ENCODE measurements at places on chromosomes 1 and 21.

GRCh38 chr1:198165927-198166647 is 9.3 kb downstream of the NEK7 start:
- no peak for DNase-seq

DNA sequence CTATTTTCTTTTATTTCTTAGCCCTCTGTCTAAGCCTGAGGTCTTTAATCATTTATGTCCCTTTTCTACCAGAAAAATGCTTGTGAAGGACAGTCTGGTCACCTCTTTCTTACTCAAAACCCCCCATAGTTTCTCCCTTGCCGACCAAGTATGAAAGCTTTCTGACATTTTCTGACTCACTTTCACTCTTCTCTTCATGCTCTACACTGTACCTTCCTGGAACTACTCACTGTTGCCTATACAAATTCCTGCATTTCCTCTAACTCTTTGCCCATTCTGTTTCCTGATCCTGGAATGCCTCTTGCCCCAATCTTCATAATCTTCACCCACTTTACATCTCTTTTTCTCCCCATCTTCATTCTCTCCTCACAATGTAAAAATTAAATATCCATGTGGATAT is 380.0 kb downstream of the HHIPL2 start:
- DNase-seq, result no peak

- no peak for DNase-seq
These were observed 25.5 kb upstream of the RBBP5 start for GRCh38 chr1:205147191-205147835.

GRCh38 chr21:37395961-37396360 is 29.4 kb downstream of the DYRK1A start:
- DNase-seq, result no peak

All from inflammatory macrophage treated with lipopolysaccharide for 4 hours (primary cell).